ENCODE measurements at places on chromosomes 11 and 22. TPM values are rescaled to one million over a fixed set of nuclear protein-coding genes. Genes with fewer than 3 reads are reported as not detected.

Gene UBASH3B
- total RNA-seq = 2.2 TPM

Gene TREH
- total RNA-seq = not detected

Gene GLYATL2
- total RNA-seq = not detected

Gene SERPING1
- 249 TPM for total RNA-seq

Gene GRM5
- total RNA-seq = under 0.01 TPM

Gene MPPED2
- total RNA-seq = 12.8 TPM

Gene OR6Q1
- not detected for total RNA-seq

Gene MUC2
- 2.9 TPM for total RNA-seq

Gene PANX3
- not detected for total RNA-seq

Gene PATE4
- not detected for total RNA-seq

Gene KCNQ1OT1
- total RNA-seq = 1.4 TPM

Gene TMEM191B
- total RNA-seq = not detected

Gene CECR2
- 1.5 TPM for total RNA-seq

Gene RBMXL2
- total RNA-seq = not detected

All from sigmoid colon (tissue), 7 donors.